ENCODE measurements at places on chromosomes 1 and 21.

GRCh38 chr1:183887826-183888819 is 83.2 kb downstream of the RGL1 start:
- DNase-seq, result no peak

- DNase-seq, result no peak
These were observed 71.1 kb upstream of the DIRAS3 start for GRCh38 chr1:68121536-68121935.

- DNase-seq, result no peak
These were observed 143.9 kb upstream of the HMGB4 start for GRCh38 chr1:33719771-33720670.

GRCh38 chr1:193070386-193070753 is 11.0 kb downstream of the RO60 start:
- no peak for DNase-seq

- DNase-seq, result no peak
These were observed 596.1 kb downstream of the PTPRU start for GRCh38 chr1:29832471-29832870.

DNA sequence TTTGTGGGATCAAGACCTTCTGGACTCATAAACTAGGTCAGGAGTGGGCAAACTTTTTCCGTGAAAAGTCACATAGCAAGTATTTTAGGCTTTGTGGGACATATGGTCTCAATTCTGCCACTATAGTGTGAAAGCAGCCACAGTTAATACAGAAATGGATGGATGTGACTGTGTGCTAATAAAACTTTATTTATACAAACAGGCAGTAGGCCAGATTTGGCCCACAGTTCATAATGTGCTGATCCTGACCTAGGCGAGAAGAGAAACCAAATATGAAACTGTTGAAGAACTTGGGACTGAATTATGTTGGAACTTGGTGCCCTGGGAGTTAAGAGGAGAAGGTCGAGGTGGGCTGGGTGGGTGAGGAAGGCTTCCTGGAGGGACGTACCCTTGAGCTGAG is 17.1 kb downstream of the PADI3 start:
- no peak for DNase-seq

DNA sequence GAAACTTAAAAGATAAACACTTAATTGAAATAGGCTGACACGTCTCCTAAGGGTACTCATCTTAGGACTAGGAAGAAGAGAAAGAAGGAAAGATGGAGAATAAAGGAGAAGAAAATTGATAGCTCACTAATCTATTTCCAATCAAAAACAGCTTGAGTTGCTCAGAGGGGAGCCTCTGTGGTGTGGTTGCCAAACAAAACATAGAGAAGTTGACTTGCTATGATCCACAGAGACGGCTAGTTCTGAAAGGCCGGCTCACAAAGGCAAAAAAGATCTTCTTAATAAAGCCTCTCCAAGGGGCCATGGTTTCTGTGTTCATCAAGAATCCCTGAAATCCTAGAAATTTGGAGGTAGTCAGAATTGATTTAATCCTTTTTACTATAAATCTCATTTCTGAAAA is 644.1 kb downstream of the LMO4 start:
- DNase-seq, result no peak

- peak; percentile 84 for DNase-seq
These were observed at the start of gene CSF1 for GRCh38 chr1:109910123-109910962. Gene CSF1 (plus strand): TSS chr1:109910849. CDS start chr1:109911024, 175 bp downstream.

- no peak for DNase-seq
These were observed 31.3 kb downstream of the VTCN1 start for GRCh38 chr1:117179471-117179870.

- no peak for DNase-seq
These were observed 252.9 kb downstream of the KCNT2 start for GRCh38 chr1:196355206-196355786.

GRCh38 chr21:37257511-37257966 is 9.6 kb downstream of the VPS26C start:
- DNase-seq, result peak; percentile 63

GRCh38 chr21:46039891-46040660 is 57.8 kb upstream of the COL6A2 start:
- no peak for DNase-seq
